NCI-H146 (cell line): ENCODE measurements at places on chromosomes 12 and 14.

GRCh38 chr14:68397371-68397811 lies 395.5 kb downstream of the ZFP36L1 start:
- DNase-seq: no peak

DNA sequence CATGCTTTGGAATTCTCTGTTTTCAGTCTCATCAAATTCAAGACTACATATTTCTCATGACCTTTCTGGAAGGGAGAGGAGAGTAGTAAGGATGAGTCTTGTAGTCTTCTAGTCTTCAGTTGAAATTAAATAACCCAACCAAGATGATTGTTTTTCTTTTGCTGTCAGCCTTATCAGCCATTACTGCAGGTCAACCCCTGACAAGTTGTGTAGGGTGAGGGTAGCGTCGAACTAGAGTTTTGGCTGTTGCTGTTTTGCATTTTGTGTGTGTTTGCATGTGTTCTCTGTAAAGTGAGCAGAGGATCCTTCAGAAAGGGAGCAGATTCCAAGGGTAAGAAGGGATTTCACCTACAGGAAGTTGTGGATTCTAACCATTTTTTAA lies 28.4 kb downstream of the DIP2B start:
- no peak for DNase-seq

- peak; percentile 50 for DNase-seq
Measured at GRCh38 chr12:107092669-107093416, 506 bp downstream of the CRY1 start.

- DNase-seq: peak; percentile 55
Measured at GRCh38 chr14:40417777-40418401, 985.7 kb upstream of the FBXO33 start.

DNA sequence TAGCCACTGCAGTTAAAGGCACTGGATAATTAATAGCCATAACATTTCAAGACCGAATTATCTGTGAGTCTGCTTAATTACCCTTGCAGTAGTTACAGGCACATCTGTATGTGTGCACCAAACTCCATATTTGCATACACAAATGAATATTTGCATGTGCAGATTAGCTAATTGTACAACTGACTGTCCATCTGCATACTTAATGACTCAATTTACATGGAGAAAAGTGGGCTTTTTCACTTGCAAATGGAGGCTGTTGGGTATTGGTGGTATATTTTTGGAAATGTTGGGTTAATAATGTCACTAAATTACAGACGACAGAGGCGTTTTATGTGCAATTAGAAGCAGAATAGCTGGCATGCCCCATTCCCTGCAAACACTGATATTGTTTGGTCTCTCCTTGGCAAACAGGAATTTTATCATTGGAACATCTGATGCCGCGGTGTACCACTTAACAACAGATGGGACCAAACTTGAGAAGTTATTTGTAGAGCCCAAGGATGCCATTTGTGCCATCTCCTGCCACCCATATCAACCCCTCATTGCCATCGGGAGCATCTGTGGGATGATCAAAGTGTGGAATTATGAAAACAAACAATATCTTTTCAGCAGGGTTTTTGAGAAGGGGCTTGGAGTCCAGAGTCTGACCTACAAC lies 39.6 kb downstream of the CFAP251 start:
- DNase-seq: no peak

DNA sequence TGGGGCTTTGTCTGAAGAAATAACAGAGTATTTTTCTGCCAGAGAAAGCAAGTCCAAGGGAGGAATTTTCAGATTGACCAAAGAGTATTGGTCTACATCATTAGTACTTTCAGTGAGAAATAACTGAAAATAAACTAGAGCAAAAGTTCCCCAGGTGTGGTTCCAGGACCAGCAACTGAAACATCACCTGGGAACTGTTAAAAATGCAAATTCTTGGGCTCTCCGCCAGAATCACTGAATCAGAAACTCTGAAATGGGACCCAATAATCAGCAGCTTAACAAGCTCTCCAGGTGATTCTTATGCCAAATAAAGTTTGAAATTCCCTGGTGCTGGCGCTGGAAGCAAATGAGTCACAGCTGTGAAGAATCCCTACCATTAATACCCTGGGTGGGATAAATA lies 52.1 kb downstream of the EIF2S3B start:
- no peak for DNase-seq

- no peak for DNase-seq
Measured at GRCh38 chr14:99971941-99972747, 93.1 kb upstream of the EVL start.

GRCh38 chr14:76719666-76720065 lies 41.6 kb upstream of the VASH1 start:
- DNase-seq: no peak

GRCh38 chr12:105409801-105410471 lies 79.4 kb downstream of the C12orf75 start:
- peak; percentile 94 for DNase-seq

DNA sequence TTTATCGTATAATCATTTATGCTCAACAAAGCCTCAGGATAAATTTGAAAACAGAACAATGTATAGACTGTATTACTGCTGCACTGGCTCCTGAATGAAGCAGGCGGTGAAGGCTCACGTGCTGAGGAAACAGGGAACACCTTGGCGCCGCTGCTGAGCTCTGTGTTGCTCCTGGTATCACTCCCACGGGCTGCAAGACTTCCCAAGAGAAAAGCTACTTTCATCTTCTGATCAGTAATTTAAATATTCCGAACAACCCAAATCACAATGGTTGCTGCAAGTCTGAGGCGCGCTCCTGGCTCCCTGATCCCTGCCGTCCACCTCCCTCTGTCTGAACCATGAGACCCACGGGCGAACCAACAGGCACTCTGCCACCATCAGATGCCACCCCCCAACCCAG lies 15.7 kb downstream of the PGAM5 start:
- DNase-seq: no peak

- DNase-seq: peak; percentile 71
Measured at GRCh38 chr14:63276492-63277342, 42.0 kb downstream of the GPHB5 start.

DNA sequence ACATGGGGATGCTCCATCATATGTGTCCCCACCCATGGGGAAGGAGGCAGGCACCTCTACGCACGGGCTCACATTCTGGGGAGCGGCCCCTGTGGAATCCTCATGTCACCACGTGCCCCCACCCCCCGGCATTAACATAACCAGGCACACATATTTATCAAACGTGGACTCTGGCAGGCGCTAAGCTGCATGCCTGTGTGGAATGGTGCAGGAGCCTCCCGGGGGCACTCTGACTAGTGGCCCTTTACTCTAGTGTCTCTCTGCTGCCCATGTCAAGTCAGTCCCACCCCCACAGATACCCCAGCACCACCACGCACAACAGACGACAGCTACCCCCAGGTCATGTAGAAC lies 66.1 kb downstream of the CCDC88C start:
- DNase-seq: no peak

DNA sequence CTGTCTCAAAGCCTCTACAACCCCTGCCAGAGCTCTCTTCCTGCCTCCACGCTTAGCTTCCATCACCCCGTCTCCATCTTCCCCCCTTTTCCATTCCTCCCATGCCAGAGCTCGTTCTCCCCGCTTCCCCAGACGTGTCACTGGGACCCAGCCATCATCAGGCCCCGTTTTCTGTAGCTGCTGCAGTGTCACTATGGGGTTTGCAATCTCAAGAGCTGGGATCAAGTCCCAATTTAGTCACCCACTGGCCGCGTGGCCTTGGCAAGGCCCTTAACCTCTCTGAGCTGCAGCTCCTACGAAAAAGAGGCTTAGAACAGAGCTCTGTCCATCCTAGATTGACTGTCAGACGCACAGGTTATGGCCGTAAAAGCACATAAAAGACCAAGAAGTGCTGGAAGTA lies 901 bp upstream of the FAIM2 start:
- no peak for DNase-seq

DNA sequence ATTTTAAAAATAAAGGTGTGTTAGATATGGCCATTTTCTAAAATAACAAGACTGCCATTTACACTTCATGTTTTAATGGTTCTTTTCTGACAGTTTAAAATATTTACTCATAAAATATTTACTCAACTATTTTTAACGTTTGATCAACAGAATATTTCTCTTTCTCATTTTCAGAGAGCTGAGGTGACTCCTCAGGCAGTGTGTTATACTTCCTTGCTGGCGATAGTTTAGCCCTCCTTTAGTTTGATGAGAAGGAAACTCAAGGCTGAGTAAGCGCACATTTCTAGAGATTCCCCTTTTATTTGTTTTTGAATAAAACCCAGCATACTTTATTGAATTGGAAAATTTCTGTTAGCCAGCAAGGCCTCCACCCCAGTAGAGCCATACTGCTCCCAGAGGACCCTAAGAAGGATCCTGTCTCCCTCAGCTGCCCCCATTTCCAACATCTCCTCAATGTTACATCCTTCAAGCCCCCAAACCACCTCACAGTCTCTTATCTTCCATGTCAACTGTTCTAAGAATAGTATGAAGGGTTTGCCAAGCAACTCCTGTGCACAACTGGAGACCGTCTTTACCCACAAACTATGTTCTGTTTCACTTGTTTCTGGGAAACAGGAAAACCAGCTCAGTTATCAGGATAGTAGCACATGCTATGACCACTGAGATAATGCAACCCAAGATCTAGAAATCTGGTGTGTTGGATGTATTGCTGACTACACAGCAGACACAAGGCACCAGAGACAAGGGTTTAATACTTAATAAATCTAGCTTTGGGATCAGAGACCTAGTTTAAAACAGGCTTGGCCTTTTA lies 129.5 kb downstream of the STXBP6 start:
- DNase-seq: no peak

DNA sequence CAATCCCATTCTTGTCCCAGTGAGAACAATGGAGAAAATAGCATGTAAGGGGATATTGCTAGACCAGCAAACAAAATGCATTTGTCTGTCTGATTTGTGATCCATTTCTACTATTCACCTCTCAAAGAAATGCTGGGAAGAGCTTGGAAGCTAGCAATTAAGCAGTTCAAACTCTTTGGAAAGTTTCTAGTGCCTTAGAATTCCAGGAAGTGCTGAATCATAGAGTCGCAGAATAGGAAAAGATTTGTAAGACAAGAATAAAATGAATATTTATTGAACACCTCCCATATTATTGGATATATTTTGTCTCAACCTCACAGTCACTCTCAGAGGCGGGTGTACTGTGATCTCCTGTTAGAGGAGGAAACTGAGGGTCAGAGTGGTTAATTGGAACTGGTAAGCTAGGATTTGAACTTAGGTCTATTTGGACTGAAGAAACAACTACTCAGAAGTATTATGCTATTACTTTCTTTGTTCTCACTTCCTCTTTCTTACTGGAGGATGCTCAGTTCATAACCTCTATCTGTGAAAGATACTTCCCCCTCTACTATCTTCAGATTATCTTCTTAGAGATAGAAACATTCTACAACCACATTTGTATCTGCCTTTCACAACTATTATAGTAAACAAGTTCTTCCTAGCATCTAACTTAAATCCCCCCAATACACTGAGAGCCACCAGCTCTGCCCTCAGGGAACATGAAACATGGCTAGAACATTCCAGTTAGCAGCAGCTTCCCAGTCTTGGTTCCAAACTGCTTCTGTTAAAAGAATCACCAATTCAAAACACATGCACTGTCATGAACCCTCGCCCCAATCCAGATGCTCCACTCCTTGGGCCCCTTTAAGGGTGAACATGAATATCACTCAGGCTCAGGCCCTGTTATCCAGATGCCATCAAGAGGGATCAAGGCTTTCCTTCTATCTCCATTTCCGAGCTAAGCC lies 64.2 kb downstream of the DRAM1 start:
- DNase-seq: no peak

- no peak for DNase-seq
Measured at GRCh38 chr14:51335531-51335930, 95.5 kb downstream of the TMX1 start.

GRCh38 chr14:46290706-46291105 lies 360.9 kb downstream of the RPL10L start:
- DNase-seq: peak; percentile 44

GRCh38 chr12:121365416-121366062 lies 13.3 kb upstream of the ANAPC5 start:
- no peak for DNase-seq

GRCh38 chr12:123119808-123120207 lies 31.1 kb downstream of the PITPNM2 start:
- no peak for DNase-seq

- DNase-seq: no peak
Measured at GRCh38 chr12:1281683-1282366, 290.8 kb downstream of the ERC1 start.
